ENCODE measurements at places on chromosomes 7 and 10. TPM values are rescaled to one million over a fixed set of nuclear protein-coding genes. Genes with fewer than 3 reads are reported as not detected.

- no peak for DNase-seq
- no peak overlapping the region for H3K4me3 ChIP-seq
- no peak overlapping the region for H3K27ac ChIP-seq
- H3K4me1 ChIP-seq: no peaks in the 10 kb centered on the region
- peaks cover 33% of the 10 kb centered on the region for H3K36me3 ChIP-seq
- H3K27me3 ChIP-seq: no peaks in the 10 kb centered on the region
These were observed 8.5 kb upstream of the RABGEF1 start for GRCh38 chr7:66731986-66732385.

GRCh38 chr7:70472601-70473237 is 659.2 kb upstream of the GALNT17 start:
- peaks cover 30% of the 10 kb centered on the region for H3K4me1 ChIP-seq
- DNase-seq: no peak
- H3K27ac ChIP-seq: no peak overlapping the region
- no peaks in the 10 kb centered on the region for H3K27me3 ChIP-seq
- H3K4me3 ChIP-seq: no peak overlapping the region

- H3K4me3 ChIP-seq: no peak overlapping the region
- no peak overlapping the region for H3K27ac ChIP-seq
- peaks cover 4% of the 10 kb centered on the region for H3K36me3 ChIP-seq
These were observed 41.6 kb downstream of the TSPAN15 start for GRCh38 chr10:69492746-69493462.

DNA sequence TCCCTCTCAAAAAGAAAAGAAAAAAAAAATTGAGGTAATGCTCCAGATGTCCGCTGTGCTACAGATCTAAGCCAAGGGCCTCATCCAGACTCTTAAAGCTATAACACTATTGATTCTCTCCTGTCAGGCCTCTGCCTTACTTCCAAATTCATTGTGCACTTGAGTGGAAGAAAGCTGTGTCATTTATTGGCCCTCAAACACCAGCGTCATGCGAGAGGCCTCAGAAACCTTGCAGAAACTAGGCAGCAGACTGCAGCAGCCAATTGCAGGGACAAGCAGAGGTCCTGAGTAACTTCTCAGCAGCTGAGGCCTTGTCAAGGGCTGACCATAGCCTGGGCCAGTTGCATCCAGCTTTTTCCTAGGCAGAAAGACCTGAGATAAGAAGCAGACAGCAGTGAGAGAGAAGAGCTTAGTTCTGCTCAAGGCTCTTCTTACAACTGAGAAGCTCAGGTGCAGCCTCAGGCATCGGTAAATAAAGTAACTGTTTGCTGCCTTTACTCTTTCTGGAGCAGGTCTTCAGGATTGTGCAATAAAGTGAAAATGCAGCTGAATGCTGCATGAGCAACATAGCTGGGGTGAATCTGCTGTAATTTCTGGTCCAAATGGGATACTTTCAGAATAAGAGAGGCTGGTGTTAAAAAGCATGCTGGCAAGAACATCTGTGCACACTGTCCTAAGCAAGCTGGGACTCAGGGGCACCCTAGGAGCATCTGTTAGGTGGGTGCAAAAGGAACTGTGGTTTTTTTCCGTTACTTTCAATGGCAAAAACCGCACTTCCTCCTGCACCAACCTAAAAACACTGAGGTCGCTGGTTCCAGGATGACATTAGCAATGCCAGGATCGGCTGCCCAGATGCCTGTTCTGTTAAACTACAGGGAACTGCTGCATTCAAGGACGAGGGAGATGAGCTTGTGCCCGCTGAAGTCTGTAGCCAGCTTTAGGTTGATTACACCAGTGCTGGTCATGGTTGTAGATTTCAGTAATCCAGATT is 181.8 kb upstream of the PFKP start:
- no peak for DNase-seq
- no peak overlapping the region for H3K4me3 ChIP-seq
- H3K27me3 ChIP-seq: no peaks in the 10 kb centered on the region
- H3K27ac ChIP-seq: no peak overlapping the region
- H3K4me1 ChIP-seq: no peaks in the 10 kb centered on the region

GRCh38 chr10:97277551-97277950 is 14.9 kb downstream of the ARHGAP19 start:
- peaks cover 2% of the 10 kb centered on the region for H3K36me3 ChIP-seq
- no peak overlapping the region for H3K27ac ChIP-seq
- no peak overlapping the region for H3K4me3 ChIP-seq
- no peaks in the 10 kb centered on the region for H3K27me3 ChIP-seq
- H3K4me1 ChIP-seq: peaks cover 5% of the 10 kb centered on the region

DNA sequence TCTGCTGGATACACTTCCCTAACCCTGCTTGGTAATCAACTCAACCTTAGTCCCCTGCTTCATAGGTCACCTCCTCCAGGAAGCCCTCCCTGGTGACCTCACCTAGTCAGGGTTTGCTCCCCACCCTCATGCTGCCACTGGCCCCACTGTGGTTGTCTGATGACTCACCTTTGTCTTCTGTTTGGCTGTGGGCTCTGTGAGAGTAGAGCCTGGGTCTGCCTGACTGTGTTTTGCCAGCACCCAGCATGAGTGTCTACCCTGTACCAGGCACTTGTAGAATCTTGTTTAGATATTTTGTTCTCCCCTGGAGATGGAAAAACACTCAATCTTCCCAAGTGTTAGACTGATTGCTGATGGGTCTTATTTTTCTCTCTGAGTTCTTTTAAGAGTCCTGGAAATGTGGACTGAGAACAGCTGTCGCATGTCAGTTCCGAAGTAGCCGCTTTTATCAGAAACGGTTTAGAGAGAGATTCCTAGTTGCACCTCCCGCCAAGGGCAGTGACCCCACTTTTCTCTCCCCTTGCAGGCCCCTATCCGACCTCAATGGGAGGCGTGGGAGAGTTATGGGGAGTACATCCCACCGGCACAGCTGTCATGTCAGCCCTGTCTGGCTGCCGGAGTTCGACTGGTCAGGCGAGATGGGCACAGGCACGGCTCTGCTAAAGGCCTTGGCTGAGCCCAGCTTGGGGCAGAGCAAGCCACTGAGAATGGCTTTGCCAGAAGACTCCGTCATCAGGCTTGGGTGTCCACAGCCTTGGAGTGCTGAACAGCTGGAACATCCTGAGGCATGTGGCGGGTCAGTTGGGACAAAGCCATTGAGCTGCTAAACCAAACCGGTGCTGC is 134.3 kb downstream of the GRK5 start:
- no peak for DNase-seq
- H3K4me1 ChIP-seq: peaks cover 20% of the 10 kb centered on the region
- H3K4me3 ChIP-seq: no peak overlapping the region

GRCh38 chr10:100551196-100551595 is 15.5 kb downstream of the HIF1AN start:
- DNase-seq: no peak
- no peaks in the 10 kb centered on the region for H3K27me3 ChIP-seq
- no peak overlapping the region for H3K4me3 ChIP-seq
- peaks cover 10% of the 10 kb centered on the region for H3K36me3 ChIP-seq
- H3K4me1 ChIP-seq: no peaks in the 10 kb centered on the region

- H3K4me1 ChIP-seq: no peaks in the 10 kb centered on the region
- DNase-seq: no peak
- H3K36me3 ChIP-seq: no peaks in the 10 kb centered on the region
- no peaks in the 10 kb centered on the region for H3K27me3 ChIP-seq
- no peak overlapping the region for H3K4me3 ChIP-seq
These were observed 315.6 kb upstream of the KCND2 start for GRCh38 chr7:119957335-119957734.

DNA sequence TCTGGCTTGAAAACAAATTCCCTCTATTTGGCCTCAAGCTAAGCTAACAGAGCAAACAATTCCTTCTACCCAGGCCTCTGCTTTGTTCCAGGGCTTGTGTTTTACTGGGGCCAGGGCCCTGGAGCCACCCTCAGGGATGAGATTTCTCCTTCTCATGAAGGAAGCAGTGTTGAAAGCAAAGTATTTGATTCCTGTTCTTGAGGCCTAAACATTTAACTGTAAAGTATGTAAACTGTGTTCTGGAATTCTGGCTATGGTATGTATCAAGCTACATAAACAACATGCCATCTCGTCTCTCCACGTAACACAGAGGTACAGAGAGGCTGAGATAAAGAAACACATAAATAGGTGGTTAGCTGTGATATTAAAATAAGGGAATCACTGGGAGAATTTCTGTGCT is 81.8 kb downstream of the HERPUD2 start:
- H3K27me3 ChIP-seq: no peaks in the 10 kb centered on the region
- no peak overlapping the region for H3K4me3 ChIP-seq
- H3K4me1 ChIP-seq: peaks cover 8% of the 10 kb centered on the region

GRCh38 chr10:76382381-76382851 is 951.0 kb downstream of the LRMDA start:
- H3K27ac ChIP-seq: no peak overlapping the region
- peaks cover 14% of the 10 kb centered on the region for H3K4me1 ChIP-seq
- H3K4me3 ChIP-seq: no peak overlapping the region
- no peaks in the 10 kb centered on the region for H3K27me3 ChIP-seq
- no peak for DNase-seq
- H3K36me3 ChIP-seq: peaks cover 4% of the 10 kb centered on the region

DNA sequence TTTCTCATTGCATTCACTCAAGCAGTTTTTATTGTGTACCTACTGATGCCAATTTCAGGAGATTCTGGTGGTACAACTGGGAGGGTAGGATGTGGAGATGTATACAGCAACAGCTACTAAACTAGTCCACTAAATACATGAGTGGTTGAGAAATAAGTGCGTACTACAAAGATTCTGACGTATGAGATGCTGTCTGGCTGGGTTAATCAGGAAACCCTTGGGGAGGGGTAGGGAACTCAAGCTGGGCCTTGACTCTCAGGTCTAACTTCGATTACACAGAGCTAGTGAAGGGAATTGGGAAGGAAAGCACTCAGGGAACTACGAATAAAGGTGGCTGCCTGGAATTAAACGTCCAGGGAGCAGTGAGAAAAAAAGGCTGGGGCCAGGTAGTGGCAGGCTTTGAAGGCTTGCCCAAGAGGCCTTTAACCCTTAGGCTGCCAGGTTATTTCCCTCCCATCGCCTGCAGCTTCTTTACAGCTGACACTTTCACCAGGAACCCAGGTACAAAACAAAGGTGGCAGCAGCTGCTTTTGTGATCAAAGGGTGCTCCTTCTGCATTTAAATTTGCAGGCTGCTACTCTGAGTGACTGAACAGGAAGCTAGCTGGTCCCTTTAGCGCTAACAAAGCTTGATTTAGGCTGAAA is 3.2 kb downstream of the MMS19 start:
- no peak overlapping the region for H3K27ac ChIP-seq
- no peak for DNase-seq
- H3K36me3 ChIP-seq: no peaks in the 10 kb centered on the region
- H3K4me1 ChIP-seq: peaks cover 45% of the 10 kb centered on the region
- H3K27me3 ChIP-seq: peaks cover 5% of the 10 kb centered on the region
- H3K4me3 ChIP-seq: peak overlapping the region; percentile 50

GRCh38 chr7:35645691-35646090 is 49.2 kb downstream of the HERPUD2 start:
- no peak overlapping the region for H3K27ac ChIP-seq
- H3K27me3 ChIP-seq: no peaks in the 10 kb centered on the region
- peaks cover 19% of the 10 kb centered on the region for H3K4me1 ChIP-seq
- peaks cover 5% of the 10 kb centered on the region for H3K36me3 ChIP-seq

GRCh38 chr7:158741294-158741666 is 36.7 kb upstream of the NCAPG2 start:
- H3K36me3 ChIP-seq: peaks cover 9% of the 10 kb centered on the region
- no peak overlapping the region for H3K27ac ChIP-seq
- H3K4me3 ChIP-seq: no peak overlapping the region
- H3K4me1 ChIP-seq: no peaks in the 10 kb centered on the region

GRCh38 chr7:77799078-77799964 is 748 bp downstream of the PHTF2 start:
- peak overlapping the region; percentile 98 for H3K4me3 ChIP-seq
- H3K4me1 ChIP-seq: peaks cover 36% of the 10 kb centered on the region
- H3K36me3 ChIP-seq: peaks cover 11% of the 10 kb centered on the region
- no peaks in the 10 kb centered on the region for H3K27me3 ChIP-seq

GRCh38 chr10:110421512-110422138 is 76.1 kb upstream of the DUSP5 start:
- no peaks in the 10 kb centered on the region for H3K27me3 ChIP-seq
- no peaks in the 10 kb centered on the region for H3K4me1 ChIP-seq
- H3K4me3 ChIP-seq: no peak overlapping the region
- no peaks in the 10 kb centered on the region for H3K36me3 ChIP-seq
- no peak for DNase-seq

- no peak for DNase-seq
- H3K4me3 ChIP-seq: no peak overlapping the region
- peaks cover 4% of the 10 kb centered on the region for H3K4me1 ChIP-seq
- peaks cover 17% of the 10 kb centered on the region for H3K27me3 ChIP-seq
These were observed 111.2 kb downstream of the SAMD9 start for GRCh38 chr7:93006480-93007095.

DNA sequence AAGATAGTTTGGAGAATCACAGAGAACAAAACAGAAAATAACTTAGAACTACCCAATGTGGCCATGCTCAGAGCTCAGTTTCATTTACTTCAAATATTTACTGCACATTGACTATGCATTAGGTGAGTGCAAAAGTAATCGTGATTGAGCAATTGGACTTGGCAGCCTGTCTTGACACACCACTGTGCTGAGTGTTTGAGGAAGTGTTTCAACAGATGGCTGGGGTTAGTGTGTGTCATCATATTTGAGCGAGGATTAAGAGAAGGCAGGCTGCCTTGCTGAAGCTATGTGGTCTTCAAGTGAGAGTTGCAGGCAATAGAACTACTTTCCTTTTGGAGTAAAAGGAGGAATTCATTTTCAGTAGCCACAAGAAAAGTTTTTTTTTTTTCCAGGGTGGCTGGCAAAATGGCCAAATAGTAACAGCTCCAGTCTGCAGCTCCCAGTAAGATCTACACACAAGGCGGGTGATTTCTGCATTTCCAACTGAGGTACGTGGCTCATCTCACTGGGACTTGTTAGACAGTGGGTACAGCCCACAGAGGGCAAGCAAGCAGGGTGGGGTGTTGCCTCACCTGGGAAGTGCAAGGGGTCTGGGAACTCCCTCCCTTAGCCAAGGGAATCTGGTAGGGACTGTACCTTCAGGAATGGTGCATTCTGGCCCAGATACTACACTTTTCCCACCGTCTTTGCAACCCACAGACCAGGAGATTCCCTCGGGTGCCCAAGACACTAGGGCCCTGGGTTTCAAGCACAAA is 37.6 kb downstream of the AKR1C4 start:
- peaks cover 9% of the 10 kb centered on the region for H3K36me3 ChIP-seq
- peak overlapping the region; percentile 22 for H3K27ac ChIP-seq
- no peak for DNase-seq
- no peaks in the 10 kb centered on the region for H3K27me3 ChIP-seq
- no peaks in the 10 kb centered on the region for H3K4me1 ChIP-seq

Gene ZNF248
- 11.7 TPM for total RNA-seq

Gene ZNF488
- total RNA-seq: 3.2 TPM

Gene TRIL
- total RNA-seq: 61.5 TPM

Gene PRLHR
- total RNA-seq: not detected

Gene TAS2R41
- not detected for total RNA-seq

Gene VAX1
- 0.23 TPM for total RNA-seq
